ENCODE measurements at places on chromosomes 16 and 17. TPM values are rescaled to one million over a fixed set of nuclear protein-coding genes. Genes with fewer than 3 reads are reported as not detected.

Gene RNF135
- 19.3 TPM for polyA plus RNA-seq

Gene NPB
- 1.4 TPM for polyA plus RNA-seq

Gene VEZF1
- 99.9 TPM for polyA plus RNA-seq

Gene ASIC2
- 2.5 TPM for polyA plus RNA-seq

Gene UTS2R
- polyA plus RNA-seq = 0.70 TPM

Gene LASP1
- 132 TPM for polyA plus RNA-seq

Gene FBXW10
- polyA plus RNA-seq = 0.89 TPM

Gene KRTAP9-8
- not detected for polyA plus RNA-seq

Gene SMTNL2
- polyA plus RNA-seq = 56.2 TPM

Gene GNG13
- 0.47 TPM for polyA plus RNA-seq

Gene SMARCD2
- polyA plus RNA-seq = 50.3 TPM

Gene TPSG1
- 1.1 TPM for polyA plus RNA-seq

Gene KRT25
- polyA plus RNA-seq = 0.09 TPM
